Stimulated activated CD8-positive, alpha-beta memory T cell treated with anti-CD3 and anti-CD28 coated beads, Interleukin-7, amount 100 ng/mL, for 4 hours (primary cell): ENCODE measurements at places on chromosomes 3 and 15.

GRCh38 chr3:39569095-39569494 is 101.6 kb downstream of the MOBP start:
- no peak for DNase-seq

DNA sequence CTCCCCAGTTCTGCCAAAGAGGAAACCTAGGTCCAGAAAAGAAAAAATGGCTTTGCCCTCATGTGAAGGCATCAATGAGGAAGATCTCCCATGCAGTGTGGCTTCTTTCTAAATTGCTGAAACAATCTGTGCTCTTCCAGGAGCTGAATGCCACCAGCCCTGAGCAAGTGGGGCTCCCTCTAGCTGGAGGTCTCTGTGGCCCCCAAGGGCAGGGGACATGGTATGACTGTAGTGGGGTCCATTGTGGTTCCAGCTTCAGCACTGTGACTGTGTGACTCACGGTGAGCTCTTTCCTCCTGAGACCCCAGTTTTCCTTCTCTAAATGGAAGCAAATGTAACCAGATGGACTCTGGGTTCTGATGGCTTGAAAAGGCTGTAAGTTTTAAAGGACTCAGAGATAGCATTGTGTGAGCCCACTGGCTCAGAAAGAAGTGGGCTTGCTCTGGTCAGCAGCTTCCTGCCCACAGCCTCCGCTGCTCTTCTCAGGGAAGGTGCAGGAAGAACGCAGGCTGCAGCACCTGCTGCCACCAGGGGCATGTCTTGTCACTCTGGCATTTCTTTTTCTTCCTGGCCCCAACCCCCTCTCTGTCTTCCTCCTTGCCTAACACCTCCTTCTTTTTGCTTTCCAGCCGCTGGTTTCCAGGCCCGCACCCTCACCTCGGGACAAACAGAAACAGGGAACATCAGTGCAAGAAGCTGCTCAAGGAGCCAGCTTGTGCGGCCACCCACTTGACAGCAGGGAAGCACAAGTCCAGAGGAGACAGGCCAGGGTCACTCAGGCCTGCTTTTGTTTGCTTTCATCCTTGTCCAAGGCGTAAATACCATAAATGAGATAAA is 5.8 kb upstream of the CXCR6 start:
- no peak for DNase-seq

DNA sequence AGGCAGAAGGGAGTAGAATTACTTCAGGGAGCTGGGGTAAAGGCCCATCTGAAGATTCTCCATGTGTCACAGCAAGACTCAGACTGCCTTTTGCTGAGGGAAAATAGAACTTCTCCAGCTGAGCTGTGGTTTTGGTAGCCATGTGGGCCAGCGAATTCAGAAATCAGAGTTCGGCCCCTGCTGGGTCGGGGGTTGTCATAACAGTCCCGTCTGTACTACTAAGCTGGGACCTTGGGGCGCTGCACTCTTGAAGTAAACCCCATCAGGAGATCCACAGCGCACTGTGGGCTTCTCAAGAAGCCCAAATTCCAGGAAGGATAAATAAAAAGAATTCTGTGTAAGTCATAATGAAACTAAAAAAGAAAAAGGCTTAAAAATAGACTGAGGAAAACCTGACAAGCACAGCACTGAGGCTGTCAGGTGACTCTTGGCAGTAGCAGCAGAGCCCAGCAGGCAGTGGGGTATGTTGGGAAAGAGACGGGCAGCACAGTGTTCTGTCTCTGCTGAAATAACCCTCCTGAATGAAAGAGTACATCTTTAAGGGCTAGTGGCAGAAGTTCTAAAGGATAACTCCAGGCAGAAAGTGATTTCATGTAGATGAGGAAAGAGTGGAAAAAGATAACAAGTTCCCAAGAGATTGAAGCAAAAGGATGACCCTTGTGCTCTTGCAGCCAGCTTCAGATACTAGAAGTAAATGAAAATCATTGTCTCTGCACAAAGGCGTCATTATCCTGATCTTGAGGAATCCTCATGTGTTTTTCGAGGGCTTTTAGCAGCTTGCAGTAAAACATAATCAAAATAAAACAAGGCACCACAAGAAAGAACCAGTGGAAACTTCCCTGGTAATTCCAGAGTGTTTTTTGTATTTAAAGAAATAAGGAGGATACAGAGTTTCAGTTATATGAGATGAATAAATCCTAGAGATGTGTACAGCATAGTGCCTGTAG is 74.5 kb downstream of the RAB7A start:
- peak; percentile 35 for DNase-seq

GRCh38 chr15:47376190-47376589 is 341.1 kb upstream of the SEMA6D start:
- DNase-seq = no peak

- no peak for DNase-seq
Measured at GRCh38 chr3:40770061-40770460, 245.3 kb downstream of the ZNF621 start.

- no peak for DNase-seq
Measured at GRCh38 chr15:100645671-100646070, 43.3 kb downstream of the ASB7 start.

DNA sequence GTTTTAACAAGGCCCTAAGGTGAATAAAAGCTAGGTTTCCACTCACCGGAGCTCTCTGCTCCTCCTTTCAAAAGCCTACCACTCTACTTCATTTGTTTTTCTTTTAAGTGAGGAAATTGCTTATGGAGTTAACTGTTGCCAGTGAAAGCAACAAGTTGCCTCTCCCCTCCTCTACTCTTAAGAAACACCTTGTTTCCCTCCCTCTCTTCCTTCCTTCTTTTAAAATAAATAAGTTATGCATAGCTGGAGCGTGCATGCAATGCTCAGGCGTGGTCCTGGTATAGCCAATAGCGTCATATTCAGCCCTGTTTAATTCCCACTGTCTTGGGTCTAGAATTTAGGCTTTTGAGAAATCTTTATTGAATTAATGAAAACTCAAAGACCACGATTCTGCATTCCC is 101.1 kb upstream of the IGF1R start:
- no peak for DNase-seq

- DNase-seq = no peak
Measured at GRCh38 chr15:43872416-43873020, 45.7 kb downstream of the WDR76 start.

DNA sequence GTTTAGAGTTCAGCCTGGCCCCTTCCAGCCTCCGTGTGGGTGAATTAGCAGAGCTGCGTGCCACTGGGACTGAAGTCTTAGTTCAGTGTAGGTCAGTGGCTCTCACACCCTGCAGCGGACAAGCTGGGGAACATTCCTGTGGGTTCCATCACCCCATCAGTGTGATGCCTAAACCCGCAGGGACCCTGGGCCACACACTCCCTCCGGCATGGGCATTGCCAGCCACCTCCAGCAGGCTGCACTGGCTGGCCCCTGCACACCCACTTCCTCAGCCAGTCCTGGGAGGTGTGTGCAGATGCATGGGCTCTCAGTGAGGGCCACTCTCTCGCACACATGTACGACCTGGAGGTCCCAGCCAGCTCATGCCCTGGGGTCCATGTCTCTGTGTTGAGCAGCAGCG is 32.1 kb upstream of the TOPBP1 start:
- DNase-seq = no peak
